ENCODE measurements at places on chromosomes 3 and 15.

GRCh38 chr3:96331341-96331740 is 483.1 kb upstream of the EPHA6 start:
- no peak for DNase-seq

GRCh38 chr3:46863261-46863782 is at the start of gene MYL3:
MYL3 (minus strand) TSS chr3:46863444; CDS start chr3:46863390, 54 bp downstream.
- no peak for DNase-seq

DNA sequence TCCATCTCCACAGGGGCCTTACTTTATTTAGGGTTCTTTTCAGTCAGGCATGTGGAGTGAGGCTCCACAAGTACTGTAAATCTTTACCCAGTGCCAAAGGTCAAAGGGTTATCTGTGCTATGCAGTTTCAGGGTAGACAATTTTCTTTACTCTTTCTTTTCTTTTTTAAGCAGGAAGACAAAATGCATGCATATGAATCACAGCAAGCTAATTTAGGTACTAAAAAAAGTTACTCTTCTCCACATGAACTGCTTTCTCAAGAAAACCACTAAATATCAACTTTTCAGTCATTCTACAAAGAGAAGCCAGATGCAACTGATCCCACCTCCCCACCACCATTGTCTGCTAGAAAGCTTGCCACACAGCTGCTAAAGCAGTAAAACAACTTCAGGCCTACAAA is 73.3 kb upstream of the PYGO1 start:
- DNase-seq, result no peak

GRCh38 chr3:107877936-107878335 is 212.9 kb downstream of the CD47 start:
- no peak for DNase-seq

DNA sequence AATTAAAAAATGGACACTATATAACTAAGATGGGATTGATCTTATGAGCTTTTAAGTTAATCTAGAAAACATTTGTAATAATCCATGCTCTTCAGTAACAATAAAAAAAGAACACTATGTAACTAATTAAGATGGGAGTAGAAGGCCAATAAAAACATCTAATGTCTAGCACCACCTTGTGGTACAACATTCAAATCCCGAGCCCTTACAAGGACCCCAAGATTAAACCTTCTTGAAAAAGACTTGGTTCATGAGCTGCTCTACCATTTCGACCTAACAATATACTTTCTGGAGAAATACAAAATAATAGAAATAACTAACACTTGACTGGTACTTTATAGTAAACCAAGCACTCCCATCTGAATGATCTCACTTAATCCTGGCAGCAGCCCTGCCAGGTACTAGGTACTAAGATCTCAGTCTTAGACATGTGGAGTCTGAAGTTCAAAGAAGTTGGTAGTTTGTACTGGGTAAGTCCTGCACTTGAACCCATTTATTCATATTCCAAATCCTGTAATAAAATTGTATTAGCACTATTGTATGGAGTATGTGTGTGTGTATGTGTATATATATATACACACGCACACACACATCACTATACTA is 21.8 kb downstream of the METTL6 start:
- DNase-seq, result peak; percentile 69

DNA sequence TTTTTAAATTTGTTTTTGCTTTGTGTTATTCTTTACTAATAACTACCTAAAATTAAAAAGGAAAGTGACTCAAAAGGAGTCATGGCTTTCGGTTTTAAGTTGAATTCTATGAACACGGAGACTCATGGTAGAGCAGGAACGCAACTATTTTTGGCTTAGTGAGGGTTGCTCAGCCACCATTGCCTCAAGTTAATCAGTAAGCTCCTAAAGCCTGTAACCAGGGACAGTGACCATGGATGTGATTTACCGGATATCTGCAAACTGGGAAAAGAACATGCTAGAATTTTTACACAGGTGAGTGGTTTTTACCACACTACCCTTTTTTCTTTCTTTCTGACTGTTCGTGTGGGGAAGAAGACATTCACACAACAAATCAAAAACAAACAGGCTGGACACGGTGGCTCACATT is 11.8 kb downstream of the SLC12A8 start:
- no peak for DNase-seq

DNA sequence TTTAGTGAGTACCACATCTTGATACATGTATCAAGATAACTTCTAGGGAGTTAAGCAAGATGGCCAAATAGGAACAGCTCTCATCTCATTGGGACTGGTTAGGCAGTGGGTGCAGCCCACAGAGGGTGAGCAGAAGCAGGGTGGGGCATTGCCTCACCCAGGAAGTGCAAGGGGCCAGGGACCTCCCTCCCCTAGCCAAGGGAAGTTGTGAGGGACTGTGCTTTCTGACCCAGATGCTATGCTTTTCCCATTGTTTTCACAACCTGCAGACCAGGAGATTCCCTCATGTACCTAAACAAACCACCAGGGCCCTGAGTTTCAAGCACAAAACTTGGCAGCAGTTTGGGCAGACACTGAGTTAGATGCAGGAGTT is 665.0 kb upstream of the CBLB start:
- DNase-seq, result no peak

DNA sequence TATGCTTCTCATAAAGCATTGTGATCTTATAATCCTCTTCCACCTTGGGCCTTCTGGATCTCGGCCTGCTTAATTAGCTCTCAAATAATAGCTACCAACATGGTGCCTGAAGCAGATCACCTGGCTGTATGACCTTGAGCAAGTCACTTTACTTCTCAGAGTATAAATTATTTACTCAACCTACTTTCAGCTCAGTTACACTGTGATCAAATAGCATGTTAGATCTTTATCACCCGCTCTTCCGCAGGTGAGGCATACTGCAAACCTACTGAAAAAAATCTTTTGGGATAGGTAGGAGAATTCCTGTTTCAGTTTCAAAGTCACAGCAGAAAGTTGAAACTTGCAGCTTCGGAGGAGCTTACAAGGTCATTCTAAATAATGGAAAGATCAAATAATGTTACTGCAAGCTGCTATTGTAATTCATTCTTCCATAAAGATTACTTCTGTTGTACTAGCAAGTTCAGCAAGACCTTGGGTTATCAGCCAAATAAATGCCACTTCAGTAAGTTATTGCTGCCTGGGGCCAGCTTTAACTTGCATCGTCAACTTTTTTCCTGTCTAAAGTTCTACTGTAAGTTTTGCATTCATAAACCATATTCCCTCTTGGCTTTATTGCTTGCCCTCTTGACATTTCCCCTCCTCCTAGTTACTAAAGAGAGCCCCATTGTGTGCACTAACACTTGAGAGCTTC is 268.4 kb upstream of the ATP11B start:
- DNase-seq, result no peak

DNA sequence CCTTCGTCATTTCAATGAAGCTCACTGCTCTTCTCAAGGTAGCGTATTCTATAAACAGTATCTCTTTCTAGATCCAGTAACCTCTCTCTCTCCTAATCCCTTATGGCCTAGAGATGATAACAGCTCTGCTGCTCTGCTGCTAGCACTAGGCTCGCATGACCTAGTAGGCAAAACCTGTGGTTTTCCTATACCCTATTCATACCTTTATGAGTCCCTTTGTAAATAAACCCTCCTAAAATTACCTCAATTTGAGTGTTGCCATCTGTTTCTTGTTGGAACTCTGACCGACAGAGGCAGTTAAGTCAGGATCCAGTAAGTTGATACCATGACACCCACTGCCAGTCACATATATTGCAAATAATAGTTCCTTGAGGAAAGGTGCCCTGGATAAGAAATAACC is 7.3 kb downstream of the CCDC14 start:
- no peak for DNase-seq

- DNase-seq, result peak; percentile 14
These were observed 65.7 kb upstream of the ALDH1L1 start for GRCh38 chr3:126245811-126246727.

DNA sequence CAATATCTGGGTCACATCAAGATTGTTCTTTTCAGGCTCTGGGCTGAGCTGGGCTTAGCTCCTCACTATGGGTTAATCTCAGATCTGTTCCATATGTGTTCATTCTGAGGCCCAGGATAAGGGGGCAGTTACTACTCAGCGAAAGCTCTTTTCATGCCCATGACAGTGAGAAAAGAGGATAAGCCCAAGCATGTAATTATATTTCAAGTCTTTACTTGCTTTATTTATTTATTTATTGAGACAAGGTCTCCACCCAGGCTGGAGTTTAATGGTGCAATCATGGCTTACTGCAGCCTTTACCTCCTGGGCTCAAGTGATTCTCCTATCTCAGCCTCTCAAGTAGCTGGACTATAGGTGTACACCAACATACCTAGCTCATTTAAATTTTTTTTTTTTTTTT is 44.7 kb upstream of the SELENOK start:
- no peak for DNase-seq

DNA sequence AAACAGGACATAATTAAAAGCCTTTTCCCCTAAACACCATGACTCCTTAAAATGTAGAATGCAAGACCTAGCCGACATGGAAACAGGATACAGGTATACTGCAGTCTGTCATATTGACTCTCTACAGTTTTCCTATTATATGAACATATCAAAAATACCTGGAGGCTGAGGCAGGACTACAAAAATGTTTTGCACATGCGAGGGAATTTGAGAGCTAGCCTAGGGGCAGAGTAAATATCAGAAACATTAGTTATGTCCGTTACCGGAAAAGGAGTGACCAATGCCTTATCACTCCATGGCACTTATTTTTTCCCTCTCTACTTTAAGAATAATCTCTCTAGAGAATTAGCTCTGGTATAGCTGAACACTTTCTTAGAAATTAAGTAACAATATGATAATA is 732.3 kb downstream of the TUSC7 start:
- no peak for DNase-seq

DNA sequence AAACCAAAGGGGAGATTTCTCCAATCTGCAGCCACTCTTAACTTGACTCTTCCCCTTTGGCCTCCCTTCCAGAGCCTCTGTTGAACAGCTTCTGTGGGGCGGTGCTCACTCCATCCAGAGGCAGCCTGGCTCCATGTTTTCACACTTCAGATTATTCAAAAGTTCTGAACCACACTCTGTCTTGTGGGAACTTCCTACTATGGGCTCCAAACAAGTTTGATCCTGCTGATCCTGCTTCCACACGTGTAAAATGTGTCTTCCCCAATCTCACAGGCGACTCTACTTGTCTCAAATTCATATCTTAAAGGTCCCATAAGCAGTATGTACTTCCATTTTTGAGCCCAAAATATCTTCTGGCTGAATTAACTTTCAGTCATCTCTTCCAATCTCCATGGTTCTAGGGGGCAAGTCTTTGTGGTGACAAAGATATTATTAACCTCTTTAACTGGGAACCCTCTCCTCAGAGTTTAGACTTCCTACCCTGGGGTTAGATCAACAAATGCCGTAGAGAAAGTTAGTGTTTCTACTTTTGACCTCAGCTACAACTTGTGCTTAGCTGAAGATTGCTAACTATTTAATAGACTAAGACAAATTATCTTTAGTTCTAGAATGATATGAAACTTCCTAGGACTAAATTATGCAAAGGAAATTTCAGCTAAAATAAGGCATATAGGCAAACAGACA is 176.3 kb upstream of the BCL6 start:
- no peak for DNase-seq

- DNase-seq, result no peak
These were observed 3.0 kb downstream of the SPATA16 start for GRCh38 chr3:173138026-173138425.

GRCh38 chr3:42014458-42014920 is 52.6 kb upstream of the ULK4 start:
- DNase-seq, result peak; percentile 24

GRCh38 chr15:82767163-82767829 is 38.6 kb downstream of the FSD2 start:
- no peak for DNase-seq

DNA sequence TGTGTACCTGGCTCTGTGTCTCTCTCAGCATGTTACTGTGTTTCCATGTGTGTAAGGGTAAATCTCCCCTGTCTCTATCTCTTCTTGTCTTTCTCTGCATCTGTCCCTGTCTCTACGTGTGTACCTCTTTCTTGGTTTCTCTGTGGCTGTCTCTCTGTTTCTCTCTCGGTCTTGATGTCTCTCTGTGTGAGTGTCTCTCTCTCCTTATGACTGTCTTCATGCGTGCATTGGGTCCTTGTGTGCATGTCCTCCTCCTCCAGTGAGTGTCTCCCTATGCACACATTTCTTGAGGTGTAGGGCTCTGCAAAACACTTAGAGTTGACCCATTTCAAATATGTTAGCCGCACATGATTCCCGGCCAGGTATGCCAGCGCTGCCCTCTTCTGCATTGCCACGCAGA is 903.3 kb upstream of the CFAP20DC start:
- no peak for DNase-seq

DNA sequence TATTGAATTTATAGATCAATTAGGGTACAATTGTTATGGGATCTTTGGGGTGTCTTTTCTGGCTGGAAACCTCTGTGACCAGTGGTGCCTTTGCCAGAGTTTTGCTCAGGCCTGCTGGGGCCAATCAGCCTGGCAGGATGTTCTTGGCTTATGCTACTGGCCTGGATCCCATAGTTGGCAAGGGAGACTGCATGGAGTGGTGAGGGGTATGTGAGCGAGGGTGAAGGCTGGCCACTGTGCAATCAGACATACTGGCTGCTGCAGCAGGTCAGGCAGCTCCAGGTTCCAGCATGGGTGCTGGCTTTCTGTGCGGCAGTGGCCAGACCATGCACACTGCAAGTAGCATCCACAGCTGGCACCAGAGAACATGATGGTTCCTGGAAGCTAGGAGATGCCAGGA is 1053.2 kb upstream of the GBE1 start:
- no peak for DNase-seq

DNA sequence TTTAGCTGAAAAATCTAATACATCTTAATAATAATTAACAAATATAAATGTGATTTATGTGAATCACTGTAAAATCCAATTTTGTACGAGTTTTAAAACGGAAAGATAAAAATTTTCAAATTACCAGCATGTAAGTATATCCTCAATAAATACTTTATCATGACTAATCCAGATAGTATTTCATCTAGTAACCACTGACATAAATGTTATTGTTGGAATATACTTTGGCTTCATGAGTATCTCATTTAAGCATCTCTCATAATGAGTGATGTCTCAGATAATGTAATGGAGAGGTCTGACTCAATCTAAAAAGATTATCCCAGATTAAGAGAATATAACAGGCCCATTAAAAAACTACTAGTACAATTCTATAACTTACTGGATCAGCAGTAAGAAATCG is 216.3 kb downstream of the STAG1 start:
- DNase-seq, result no peak
